ENCODE measurements at places on chromosomes 7 and 10. TPM values are rescaled to one million over a fixed set of nuclear protein-coding genes. Genes with fewer than 3 reads are reported as not detected.

DNA sequence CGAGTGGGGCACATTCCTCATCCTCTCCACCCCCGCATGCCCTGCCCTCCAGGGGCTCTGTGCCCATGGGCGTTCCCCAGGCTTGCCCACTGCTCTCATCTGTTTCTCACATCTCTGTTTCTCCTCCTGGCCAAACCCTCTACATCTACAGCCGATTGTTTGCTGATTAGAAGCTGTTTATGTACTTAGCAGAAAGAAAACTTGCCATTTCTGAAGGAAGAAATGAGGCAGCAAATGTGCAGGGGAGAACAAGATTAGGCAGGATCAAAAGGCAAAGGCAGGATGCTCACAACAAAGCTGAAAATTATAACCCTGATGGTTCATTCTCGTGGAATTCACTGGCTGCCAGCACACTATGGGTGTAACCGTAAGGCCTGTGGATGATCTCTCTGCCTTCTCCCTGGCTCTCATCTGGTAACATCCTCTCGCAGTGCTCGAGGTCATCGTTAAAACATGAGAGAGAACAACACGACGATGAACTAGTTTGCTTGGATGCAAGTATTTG is 111.6 kb upstream of the KLF14 start:
- peak; percentile 27 for DNase-seq

GRCh38 chr7:106731187-106731586 is 70.2 kb upstream of the CCDC71L start:
- no peak for DNase-seq

GRCh38 chr10:121633056-121633455 is 34.8 kb upstream of the FGFR2 start:
- no peak for DNase-seq

Gene CHAT
- not detected for total RNA-seq

DNA sequence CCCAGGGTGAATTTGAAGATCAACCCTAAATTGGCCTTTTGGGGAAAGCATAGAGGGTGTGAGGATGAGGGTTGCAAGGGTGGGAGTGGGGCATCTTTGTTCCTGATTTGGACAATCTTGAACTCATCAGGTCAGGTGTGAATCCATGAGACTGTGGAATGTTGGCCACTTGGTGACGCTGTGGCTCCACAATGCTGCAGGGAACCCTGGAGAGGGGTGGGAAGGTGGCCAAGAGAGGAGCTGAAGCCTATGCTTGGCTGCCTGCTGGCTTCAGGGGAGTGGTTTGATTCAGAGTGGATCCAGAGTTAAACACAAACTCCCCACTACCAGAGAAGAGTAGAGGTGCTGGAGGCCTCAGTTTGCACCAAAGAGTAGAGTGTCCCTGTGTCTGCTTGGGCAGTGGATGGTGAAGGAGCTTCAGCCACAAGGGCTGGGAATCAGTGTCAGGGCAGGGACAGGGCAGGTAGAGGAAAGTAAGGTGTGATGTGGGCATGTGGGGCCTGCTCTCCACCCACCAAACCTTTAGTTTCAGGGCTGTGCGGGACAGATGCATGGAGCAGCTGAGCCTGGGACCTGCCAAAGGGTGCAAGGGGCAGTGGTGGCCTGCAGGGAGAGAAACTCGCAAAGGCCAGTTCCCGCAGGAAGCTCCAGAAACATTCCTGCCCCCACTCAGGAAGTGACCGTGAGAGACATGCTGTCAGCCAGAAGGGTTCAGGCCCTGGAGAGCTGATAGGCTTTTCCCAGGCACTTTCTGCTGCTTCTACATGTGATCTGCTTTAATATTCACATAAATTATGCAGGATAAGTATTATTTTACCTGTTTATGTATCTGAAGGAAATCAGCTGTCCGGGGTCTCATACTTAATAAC is 81.0 kb upstream of the PRSS58 start:
- DNase-seq = peak; percentile 61

Gene NPSR1
- total RNA-seq = not detected

DNA sequence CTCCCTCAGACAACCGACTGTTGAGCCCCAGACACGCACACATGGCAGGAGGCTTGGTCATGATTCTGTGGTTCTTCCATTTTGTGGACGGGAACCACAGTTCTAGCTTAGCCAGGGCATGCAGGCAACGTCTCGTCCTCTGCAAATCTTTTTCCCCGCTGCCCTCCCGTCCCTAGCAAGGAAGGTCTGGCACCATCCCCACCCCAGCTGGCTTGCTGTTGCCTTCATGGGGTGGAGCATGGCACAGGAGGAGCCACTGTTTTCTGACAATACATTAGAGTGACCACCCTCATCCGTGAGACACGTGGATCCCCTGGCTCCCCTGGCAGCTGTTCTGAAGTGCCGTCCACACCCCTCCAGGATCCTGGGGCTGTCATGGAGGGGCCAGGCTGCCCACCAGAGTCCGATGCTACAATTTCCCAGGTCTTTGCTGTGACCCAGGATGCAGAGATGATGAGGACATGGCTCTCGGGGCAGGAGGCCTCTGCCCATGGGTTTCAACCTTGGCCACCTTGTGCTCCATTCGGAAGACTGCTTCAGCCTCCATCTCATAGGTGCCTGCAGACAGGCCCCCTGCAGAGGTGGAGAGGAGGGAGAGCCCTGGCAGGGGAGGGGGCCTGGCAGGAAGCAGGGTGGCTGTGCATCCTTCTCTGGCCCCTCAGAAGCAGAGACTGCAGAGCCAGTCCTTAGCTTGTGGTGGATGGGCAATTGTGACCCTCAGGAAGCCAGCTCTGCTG is 233.6 kb downstream of the GLRX3 start:
- DNase-seq = no peak

GRCh38 chr10:133358162-133358924 is 524 bp upstream of the FUOM start:
- no peak for DNase-seq

DNA sequence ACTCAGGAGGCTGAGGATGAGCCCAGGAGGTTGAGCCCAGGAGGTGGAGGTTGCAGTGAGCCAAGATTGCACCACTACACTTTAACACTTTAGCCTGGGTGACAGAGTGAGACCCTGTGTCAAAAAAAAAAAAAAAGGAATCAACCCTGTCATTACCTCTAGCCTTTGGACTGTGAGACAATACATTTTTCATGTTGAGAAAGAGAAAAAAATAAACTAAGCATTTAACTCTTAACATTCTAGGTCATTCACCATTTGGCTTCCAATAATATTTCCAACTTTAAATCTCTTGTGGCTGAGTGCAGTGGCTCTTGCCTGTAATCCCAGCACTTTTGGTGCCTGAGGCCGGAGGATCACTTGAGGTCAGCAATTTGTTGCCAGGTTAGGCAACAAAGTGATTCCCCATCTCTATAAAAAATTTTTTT is 41.9 kb upstream of the TPST1 start:
- no peak for DNase-seq

DNA sequence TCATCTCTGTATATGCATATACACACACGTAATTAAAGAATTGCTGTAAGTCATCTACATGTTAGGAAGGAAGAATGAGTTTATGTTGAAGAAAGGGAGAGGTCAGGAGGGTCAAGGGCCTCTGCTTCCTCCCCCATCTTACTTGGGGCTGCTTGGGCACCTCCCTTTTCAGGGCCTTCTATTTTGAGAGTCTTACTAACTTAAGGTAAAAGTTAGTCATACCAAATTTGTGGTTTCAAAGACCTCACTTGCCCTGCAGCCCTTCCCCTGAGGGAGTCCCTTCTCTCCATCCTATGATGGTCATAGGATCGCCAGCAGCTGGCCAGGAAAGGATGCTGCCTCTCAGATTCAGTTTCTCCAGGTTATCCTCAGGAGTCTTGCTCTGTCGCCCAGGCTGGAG is 2.6 kb downstream of the PLEKHS1 start:
- no peak for DNase-seq

Gene HMX2
- not detected for total RNA-seq

Gene ARHGAP19
- total RNA-seq = 9.5 TPM

GRCh38 chr10:75640381-75640780 is 209.0 kb downstream of the LRMDA start:
- no peak for DNase-seq

Gene CDC14C
- total RNA-seq = 0.06 TPM

DNA sequence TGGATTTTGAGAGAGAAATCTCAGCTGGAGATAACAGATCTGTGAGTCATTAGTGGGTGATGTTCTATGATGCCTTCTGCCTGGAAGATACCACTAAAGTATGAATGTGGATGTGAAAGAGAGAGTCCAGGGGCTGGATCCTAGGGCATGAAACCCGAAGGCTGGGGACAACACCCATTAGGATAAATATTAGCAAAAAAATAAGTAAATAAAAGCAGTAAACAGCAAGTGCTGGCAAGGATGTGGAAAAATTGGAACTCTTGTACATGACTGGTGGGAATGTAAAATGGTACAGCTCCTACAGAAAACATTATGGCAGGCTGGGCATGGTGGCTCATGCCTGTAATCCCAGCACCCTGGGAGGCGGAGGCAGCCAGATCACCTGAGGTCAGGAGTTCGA is 16.6 kb upstream of the MGMT start:
- no peak for DNase-seq

GRCh38 chr7:40833888-40834234 is 699.1 kb downstream of the SUGCT start:
- DNase-seq = no peak

DNA sequence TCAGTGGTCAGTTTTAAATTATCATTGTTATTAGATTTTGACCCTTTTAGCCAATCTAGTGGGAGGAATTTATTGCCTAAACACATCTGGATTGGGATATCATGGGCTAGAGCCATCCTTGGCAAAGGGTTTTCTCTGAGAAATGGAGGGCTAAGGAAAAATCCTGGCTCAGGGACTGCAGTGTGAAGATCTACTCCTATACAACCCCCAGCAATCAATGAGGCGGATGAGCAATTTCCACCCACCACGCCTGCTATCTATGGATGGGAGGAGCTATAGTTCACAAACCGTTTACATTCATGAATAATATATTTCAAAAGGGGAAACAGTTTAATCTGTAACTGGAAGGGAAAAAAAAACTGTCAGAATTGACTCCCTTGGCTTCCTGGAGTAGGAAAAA is 2.7 kb downstream of the CAV1 start:
- no peak for DNase-seq

DNA sequence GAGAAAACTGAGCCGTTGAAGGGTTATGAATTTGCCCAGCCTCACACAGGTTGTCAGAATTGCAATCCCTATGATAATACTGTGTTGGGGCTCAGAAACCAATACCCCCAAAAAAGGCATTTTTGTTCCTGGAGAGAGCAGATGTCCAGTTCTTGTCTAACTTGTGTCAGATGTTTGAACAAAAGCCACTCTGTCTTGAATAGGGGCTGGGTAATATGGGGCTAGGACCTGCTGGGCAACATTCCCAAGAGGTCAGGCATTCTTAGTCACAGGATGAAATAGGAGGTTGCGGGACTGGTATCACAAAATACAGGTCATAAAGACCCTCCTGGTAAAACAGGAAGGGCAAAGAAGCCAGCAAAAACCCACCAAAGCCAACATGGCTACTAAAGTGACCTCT is 482.1 kb downstream of the IPMK start:
- DNase-seq = no peak

Gene CTAGE4
- 0.15 TPM for total RNA-seq

DNA sequence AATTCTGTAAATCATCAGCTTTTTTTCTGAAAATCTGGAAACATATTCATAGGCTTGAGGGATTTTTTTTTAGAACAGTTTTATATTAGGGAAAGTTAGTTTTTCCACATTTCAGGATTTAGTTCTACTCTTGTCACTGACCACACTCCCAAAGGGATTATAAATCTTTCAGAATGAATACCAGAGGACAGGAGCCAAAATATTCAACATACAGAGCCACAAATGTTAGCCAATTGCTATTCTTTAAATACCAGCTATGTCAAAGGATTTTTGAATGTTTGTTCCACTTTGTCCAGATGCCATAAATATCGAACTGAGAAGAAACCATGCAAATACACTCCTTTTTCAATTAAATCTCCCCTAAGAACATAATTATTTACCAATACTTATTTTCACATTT is 50.7 kb downstream of the ODAD2 start:
- DNase-seq = no peak

Gene MINPP1
- total RNA-seq = 63.7 TPM

DNA sequence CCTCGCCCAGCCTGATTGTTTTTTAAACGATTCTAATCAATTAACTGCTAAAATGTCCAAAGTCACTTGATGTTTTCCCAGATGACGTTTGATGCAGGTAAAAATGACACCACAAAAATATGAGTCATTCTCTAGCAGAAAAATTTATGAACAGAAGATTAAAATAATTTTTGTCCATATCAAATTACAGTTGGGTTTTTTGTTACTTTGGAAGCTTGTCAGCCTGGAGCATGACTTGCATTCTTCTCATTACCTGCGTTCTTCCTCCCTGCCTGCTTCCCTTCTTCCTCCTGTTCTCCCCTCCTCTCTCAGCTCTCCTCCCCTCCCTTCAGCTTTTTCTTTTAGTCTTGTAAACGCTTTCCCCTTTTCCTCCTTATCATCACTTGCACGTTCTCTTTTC is 18.7 kb downstream of the IL15RA start:
- no peak for DNase-seq

Gene GRID2IP
- total RNA-seq = not detected

Gene PHYHIPL
- 0.06 TPM for total RNA-seq

DNA sequence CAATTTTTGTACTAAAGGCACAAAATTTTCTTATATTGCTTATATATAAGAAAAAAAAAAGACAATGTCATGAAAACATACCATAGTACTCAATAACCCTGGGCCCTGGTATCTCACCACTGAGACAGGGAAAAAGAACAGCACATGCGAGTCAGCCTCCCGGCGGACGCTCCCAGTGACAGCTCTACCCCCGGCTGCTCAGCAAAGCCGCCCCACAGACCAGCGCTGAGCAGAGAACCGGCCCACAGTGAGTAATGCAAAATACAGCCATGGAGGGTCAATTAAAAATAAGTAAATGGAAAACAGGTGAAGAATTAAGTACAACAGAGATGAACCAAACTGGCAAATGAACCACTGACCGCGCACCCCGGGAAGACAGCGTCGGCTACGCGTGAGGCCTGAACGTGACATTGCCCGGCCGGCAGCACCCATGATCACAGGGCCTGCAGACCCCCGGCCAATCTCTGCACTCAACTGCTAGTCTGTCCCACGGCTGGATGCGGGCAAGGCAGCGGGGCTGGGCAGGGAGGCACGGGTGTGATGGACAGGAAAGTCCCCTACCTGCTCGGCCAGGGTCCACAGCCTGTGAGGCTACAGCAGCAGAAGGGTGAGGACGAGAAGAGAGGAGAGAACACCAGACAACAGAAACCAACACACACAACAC is 175.9 kb downstream of the ZMYND11 start:
- DNase-seq = no peak

DNA sequence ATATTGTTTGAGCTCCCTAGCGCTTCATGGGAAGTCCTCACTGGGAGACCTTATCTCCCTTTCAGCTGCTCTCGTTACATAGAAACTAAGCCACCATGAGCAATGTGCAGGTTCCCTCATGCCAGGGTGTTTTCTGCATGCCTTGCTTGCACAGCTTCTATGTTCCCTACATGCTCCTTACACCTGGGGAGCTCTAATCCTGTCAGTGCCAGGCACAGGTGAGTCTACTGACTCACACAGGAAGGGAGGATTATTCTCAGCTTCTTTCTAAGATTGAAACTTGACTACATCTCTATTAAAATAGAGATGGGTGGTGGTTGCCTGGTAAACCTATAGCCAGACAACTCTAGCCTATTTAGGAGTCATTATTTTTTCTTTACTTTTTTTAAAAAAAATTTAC is 375.7 kb upstream of the CDC14C start:
- DNase-seq = no peak

Gene CDHR1
- 0.29 TPM for total RNA-seq

Data from H4 (cell line).